ENCODE measurements at places on chromosomes 3 and 15.
A peak's percentile ranks its signal among the peaks of the same experiment; 100 is the strongest.

GRCh38 chr3:28317438-28318022 lies 31.0 kb upstream of the ZCWPW2 start:
- peak; percentile 23 for DNase-seq

- no peak for DNase-seq
Measured at GRCh38 chr15:87777054-87777561, 479.4 kb downstream of the NTRK3 start.

- DNase-seq = no peak
Measured at GRCh38 chr3:169662132-169662842, 1.2 kb downstream of the MECOM start.

DNA sequence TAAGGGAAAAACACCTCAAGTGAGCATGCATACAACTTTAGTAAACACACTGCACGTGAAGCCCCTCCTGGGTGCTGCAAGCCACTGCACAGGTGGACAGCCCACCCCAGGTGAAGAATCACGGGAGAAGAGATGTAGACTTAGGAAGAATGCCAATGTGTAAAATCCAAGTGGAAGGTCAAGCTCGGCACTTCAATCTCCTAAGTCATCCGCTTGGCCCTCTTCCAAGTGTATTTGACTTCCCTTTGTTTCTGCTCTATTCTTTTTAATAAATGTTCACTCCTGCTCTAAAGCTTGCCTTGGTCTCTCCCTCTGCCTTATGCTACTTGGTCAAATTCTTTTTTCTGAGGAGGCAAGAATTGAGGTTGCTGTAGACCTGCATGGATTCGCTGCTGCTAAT lies 316.6 kb downstream of the EDEM1 start:
- no peak for DNase-seq

GRCh38 chr3:127043731-127044510 lies 61.0 kb downstream of the PLXNA1 start:
- no peak for DNase-seq

DNA sequence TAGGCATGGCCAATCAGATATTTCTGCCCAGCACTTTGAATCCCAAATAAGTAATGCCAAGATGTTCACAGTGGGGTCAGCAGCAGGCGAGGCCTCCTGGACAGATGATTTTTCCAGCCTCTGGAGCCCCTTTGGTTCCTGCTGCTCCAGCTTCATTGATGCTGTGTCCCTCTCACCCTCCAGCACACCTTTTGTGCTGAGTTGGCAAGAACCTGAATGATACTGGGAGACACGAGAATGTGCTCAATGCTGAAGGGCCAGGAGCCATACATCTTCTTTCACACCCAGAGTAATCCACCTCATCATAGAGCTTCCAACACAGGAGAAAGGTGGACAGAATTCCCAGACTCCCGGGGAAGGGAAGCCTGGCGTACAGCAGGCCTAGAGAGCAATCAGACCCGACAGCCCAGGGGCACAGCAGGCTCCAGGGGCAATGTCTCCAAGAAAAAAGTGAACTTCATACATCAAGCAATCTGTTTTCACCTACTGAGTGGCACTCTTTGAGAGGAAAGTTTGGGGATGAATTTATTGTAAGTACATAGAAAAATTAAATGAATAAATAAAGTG lies 6.7 kb upstream of the DAPK2 start:
- DNase-seq = no peak

DNA sequence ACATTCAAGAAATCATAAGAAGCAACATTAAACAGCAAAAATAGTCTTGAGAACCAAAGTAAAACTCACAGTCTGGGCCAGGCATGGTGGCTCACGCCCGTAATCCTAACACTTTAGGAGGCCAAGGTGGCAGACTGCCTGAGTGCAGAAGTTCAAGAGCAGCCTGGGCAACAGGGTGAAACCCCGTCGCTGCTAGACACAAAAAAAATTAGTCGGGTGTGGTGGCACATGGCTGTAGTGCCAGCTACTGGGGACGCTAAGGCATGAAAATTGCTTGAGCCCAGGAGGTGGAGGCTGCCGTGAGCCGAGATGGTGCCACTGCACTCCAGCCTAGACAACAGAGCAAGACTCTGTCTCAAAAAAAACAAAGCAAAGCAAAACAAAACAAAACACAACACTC lies 117.7 kb upstream of the GOLGA6L6 start:
- DNase-seq = no peak

DNA sequence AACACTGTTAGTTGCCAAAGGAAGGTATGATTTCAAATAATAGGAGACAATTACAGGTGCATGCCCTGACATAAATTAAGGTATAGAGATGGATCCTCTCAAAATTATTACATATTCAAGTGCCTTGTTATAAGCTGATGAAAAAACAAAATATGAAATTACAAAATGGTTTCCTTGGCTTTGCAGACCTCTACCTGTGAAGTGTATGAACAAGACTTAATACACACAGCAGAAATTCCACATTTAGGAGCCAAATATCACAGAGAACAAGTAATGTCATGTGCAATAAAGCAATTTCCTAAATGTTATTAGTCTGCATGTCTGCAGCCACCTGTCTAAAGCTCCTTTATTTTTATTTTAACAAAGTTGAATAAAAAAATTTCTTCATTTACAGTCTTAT lies 151.5 kb downstream of the ALCAM start:
- no peak for DNase-seq

GRCh38 chr3:155550391-155550790 lies 194.5 kb downstream of the PLCH1 start:
- no peak for DNase-seq

- DNase-seq = no peak
Measured at GRCh38 chr3:18189282-18190050, 235.7 kb downstream of the SATB1 start.

- DNase-seq = peak; percentile 75
Measured at GRCh38 chr3:45665101-45665572, 24.1 kb upstream of the SACM1L start.

DNA sequence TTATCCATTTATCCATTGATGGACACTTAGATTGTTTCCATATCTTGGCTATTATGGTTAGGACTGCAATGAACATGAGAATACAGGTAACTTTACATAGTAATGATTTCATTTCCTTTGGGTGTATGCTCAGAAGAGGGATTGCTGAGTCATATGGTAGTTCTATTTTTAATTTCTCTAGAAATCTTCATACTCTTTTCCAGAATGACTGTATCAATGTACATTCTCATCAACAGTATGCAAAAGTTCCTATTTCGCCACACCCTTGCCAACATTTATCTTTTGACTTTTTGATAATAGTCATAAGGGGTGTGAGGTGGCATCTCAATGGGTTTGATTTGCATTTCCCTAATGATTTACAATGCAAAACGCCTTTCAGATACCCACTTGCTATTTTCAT lies 6.2 kb upstream of the NIPA1 start:
- no peak for DNase-seq

DNA sequence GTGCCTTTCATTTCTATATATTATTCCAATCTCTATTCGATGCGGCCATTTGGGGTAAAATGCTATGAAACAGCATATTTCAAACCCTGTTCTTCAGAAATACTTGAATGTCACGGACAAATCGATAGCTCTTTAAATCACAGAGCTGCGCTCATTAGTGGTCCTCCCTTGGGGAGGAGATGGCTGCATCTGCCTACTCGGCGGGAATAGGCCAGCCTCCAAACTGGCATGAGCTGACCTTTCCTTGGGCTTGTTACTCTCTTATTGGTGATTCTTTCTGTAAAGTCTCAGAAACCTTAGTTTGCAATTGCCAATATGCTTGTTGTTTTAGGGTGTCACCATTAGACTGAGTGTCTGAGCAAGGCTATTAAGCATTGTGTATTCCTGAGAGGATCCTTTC lies 120.9 kb downstream of the BDH1 start:
- DNase-seq = no peak

- DNase-seq = no peak
Measured at GRCh38 chr3:118942671-118943070, 92.0 kb downstream of the IGSF11 start.

Measured in NT2/D1 (cell line).